ENCODE measurements at places on chromosomes 12 and 14. TPM values are rescaled to one million over a fixed set of nuclear protein-coding genes. Genes with fewer than 3 reads are reported as not detected.

Gene JKAMP
- 69.0 TPM for total RNA-seq

Gene TAS2R7
- total RNA-seq = not detected

Gene RGS6
- not detected for total RNA-seq

Gene PRR4
- 0.73 TPM for total RNA-seq
